ENCODE measurements at places on chromosomes 6 and 20.

GRCh38 chr20:39195582-39196021, 233.5 kb downstream of the DHX35 start:
- peak; percentile 43 for DNase-seq

DNA sequence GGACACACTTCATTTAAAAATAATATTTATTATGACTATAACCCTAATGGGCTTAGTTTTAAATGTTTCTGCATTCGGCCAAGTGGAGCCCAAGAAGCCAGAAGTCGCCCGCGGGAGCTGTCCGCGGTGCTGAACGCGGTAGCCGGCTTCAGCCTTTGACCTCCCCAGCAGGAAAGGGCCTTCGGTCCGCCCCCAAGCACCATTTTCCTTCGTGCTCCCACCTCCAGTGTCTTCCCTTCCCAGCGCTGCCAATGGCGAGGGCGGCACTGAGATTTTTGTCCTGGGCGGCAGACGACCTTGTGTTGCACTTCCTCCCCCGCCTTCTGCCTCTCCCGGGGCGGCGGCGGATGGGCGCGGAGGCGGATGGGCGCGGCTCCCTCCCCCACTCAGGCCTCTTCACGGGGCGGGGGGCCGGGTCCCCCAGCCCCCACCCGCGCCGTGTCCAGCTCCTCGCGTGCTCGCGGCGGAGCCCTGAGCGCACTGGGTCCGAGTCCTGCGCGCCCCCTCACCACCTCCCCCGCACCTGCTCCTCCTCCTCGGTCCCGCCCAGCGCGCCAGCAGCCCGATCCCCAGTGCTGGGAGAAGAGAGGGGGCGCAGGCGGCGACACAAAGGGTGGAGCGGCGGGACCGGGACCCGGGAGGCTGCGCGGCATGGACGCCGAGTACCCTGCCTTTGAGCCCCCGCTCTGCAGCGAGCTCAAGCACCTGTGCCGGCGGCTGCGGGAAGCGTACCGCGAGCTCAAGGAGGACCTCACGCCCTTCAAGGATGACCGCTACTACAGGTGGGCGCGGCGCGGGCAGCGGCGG, 23.6 kb upstream of the TMEM181 start:
- peak; percentile 69 for DNase-seq

DNA sequence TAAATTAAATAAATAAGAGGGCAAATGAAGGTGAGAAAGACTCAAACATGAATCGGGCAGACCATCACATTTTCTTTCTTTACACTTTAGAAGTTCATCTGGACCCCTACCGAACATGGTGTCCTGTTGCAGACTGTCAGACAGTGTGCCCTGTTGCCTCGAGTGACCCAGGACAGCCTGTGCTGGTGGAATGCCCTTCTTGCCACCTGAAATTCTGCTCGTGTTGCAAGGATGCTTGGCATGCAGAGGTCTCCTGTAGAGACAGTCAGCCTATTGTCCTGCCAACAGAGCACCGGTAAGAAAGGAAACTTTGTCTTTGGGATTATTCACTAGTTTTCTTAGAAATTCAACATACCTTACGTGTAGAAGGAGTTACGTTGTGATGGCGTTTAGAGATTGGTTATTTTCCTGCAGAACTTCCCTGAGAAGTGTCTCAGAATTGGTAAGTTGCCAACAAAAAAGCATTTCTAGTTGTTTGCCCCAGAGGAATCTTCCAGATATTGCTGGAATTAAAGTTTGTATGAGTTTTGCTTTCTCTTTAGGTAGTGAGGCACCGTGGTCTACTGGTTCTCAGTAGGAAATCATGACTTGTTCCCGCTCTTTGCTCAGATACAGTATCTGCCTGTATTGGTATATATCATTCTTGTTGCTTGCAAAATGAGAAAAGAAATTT, 70.1 kb downstream of the RNF144B start:
- no peak for DNase-seq

GRCh38 chr6:10146715-10147451, 268.0 kb downstream of the TFAP2A start:
- DNase-seq = peak; percentile 8

- peak; percentile 56 for DNase-seq
These were observed 1.2 kb downstream of the TRIB3 start for GRCh38 chr20:381581-382290.

GRCh38 chr20:53672484-53673129, 79.0 kb upstream of the ZNF217 start:
- no peak for DNase-seq

DNA sequence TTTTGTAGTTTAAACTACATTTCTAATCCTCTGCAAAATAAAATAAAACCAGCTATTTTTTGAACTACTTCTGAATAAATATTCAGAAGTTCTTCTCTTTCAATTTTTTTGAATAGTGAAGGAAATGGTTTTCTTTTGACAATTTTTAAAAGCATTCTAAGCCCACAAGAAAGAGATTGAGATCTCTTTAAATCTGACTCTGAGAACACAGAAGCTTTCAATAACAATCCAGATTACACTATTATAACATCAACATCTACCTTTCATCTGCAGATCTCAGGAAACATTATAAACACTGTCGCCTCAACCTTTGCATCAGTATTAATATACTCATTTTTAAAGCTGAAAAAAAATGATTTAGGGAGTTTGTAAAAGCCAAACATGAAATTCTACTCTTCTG, 247.5 kb upstream of the PREP start:
- DNase-seq = no peak

GRCh38 chr20:18543216-18543615, 24.0 kb upstream of the SMIM26 start:
- DNase-seq = no peak

DNA sequence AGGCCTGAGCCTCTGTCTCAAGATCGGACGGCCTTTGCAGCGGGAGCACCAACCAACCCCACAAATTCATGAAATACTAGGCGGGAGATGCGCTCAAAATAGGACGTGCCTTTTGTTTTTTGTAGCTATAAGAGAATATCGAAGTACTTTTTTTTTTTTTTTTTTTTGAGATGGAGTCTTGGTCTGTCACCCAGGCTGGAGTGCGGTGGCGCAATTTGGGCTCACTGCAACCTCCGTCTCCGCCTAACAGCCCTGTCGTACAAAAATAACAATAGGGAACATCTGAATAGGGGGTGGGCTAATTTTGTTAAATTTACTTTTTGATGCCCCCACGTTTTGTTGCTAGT, 5.9 kb upstream of the TUBB2A start:
- DNase-seq = no peak

DNA sequence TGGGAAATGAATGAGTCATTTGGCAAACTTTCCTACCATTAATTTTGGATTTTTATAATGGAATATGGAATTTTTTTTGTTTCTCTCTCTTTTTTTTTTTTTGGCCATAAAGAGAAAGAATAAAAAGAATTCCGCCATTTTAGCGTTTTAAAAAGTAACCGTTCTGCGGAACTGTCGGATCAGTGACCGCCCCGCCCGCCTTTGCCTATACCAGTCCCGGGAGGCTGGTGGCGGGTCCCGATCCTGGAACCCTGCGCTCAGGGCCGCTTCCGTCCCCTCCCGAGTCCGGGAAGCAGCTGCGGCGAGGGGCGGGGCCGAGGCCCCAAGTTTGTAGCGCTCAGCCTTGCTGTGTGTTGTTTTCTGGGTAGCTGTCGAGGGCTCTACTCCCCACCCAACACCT, 609 bp downstream of the L3MBTL1 start:
- DNase-seq = no peak

DNA sequence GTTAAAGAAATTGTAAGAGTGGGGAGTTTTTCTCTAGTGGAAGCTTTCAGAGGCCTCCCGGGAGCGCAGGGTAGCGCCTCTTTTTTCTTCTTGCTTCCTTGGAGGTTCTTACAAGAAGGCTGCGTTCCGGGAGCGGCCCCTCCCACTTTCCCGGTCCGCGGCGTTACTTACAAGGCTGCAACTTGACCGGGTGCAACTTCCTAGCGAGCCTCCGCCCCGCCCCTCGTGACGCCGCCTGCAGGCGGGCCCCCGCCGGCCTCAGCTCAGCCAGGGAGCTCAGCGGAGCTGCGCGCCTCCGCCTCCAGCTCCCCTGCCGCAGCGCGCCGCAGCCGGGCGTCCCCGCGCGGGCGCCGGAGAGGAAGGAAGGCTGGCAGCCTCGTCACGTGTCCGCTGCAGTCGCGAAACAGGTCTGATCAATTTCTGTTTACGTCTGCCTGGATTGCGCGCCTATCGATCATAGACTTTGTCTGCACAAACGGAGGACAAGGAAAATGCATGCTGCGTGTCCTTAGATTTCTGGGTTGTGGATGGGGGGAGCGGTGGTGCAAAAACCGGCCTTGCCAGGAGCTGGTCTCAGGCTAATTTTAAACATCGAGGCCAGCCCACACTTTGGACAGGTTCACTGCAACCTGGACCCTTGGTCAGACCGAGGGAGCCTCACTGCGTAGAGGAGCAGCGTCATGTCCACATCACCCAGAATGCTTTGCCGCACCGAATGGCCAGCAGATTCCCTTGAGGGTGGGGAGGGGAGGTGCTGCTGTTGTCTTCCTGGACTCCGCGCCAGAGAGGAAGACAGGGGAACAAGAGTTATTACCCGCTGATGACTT, at the start of the genes FAM217B and PPP1R3D:
Gene FAM217B, plus strand, starts transcription at position 261 of the 827 bp plus-strand sequence. CDS start 3,555 bp downstream, outside the sequence.
Gene PPP1R3D, minus strand, starts transcription at position 177 of the 827 bp plus-strand sequence. CDS start 374 bp downstream, outside the sequence.
- DNase-seq = peak; percentile 93

GRCh38 chr6:130694606-130695005, 132.6 kb upstream of the SMLR1 start:
- DNase-seq = no peak

- DNase-seq = no peak
These were observed 122.6 kb upstream of the ID4 start for GRCh38 chr6:19714434-19715166.

DNA sequence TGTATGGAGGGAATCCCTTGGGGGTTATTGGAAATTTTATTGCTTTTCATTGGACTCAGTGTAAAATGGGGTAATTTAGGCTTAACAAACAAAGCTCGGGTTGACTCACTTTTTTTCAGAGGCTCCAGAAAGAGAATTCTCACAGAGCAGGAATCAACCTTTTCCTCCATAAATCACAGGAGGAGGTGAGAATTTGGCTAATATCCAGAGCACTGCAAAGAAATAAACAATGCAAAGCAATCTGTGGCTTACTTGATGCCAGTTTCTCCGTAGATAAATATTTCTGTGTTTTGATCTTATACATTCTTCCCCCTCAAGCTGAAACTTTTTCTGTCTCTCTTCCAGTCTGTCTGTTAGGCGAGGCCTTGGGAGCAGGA, 176.6 kb downstream of the TSHZ2 start:
- no peak for DNase-seq

- DNase-seq = no peak
These were observed 605 bp upstream of the PPP1R16B start for GRCh38 chr20:38804682-38805501.

DNA sequence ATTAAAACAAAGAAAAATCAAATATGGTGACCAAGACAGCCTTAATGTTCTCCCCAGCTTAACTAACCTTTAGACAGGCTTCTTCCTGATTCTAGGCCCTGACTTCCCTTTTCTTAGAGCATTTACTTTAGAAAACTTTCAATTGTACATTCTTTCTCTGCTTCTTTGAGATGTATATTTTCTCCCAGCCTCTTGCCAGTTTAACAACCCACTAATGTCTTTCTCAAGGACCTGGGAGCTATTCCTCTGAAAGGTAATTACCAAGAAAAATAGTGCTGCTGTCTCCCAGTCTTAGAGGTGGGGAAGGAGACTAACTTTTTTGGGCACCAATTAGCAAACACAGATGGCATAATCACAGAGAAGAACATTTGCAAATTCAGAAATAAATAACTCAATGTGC, 62.8 kb upstream of the KCNQ5 start:
- DNase-seq = no peak

DNA sequence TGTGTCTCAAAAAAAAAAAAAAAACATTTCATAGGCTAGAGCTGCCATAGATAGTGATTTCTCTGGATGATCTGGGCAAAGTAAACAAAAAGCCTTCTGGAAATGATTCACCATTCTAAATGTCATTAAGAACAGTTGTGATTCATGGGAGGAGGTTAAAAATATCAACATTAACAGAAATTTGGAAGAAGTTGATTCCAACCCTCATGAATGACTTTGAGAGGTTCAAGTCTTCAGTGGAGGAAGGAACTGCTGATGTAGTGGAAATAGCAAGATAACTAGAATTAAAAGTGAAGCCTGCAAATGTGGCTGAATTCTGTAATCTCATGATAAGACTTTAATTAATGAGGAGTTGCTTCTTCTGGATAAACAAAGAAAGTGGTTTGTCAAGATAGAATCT, 26.8 kb upstream of the MMP24 start:
- no peak for DNase-seq

DNA sequence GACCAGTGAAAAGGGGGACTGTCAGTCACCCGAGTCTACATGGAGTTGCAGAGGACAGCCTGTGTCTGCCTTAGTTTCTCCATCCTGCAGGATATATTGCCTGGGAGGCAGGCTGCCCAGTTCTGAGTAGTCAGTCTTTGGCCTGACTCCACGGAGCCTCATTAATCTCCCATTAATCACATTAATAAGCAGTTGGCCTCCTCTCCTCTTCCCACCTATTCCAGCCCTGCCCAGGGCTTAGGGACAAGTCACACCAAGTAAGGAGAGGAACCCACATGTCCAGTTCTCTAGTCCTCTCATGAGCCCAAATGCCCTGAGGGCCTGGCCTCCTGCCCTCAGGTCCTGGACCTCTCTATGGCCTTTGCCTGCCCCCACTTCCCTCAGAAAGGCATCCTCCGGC, 1.3 kb upstream of the MUCL3 start:
- DNase-seq = no peak

GRCh38 chr6:89375427-89376267, 23.1 kb upstream of the UBE2J1 start:
- DNase-seq = peak; percentile 74

GRCh38 chr20:2564406-2564805, 28.0 kb downstream of the TMC2 start:
- DNase-seq = no peak

DNA sequence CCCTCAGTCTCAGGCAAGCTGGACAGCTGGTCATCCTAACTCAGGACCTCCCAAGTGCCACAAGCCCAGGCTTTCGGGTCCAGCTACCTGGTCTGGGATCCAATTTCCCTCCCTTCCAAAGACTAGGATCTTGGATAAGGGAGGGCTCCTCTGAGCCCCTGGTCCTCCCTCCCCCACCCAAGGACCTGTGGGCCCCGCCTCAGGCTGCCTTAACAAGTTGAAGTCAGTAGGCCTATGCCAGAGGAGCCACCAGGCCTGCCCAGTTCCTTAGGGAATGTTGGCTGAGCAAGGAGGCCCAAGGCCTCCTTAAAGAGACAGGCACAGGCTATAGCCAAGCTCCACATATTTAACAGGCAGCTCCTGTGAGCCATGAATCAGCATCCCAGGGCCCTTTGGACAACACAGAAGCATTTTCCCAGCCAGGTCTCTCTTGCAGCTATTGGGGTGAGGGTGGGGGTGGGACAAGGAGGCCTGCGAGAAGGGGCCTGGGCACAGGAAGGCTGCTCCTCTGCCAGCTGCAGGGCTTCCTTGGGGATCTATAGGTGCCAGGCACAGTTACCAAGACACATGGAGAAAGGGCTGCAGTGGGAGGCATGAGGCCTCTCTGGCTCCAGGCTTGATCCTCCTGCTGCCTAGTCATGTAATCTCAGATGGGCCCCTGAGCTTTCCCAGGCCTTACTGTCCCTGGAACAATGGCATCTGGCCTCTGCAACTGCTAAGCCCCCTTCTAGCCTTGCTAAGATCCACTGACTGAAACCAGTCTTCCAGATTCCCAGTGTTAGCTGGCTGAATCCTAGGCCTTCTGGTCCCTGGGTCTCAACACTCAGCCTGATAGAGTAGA, 27.4 kb upstream of the NOL4L start:
- DNase-seq = no peak

GRCh38 chr6:150194195-150194594, 51.4 kb downstream of the PPP1R14C start:
- no peak for DNase-seq

All from BE2C (cell line).